Mammary epithelial cell (primary cell): ENCODE measurements at places on chromosomes 3 and 15.

DNA sequence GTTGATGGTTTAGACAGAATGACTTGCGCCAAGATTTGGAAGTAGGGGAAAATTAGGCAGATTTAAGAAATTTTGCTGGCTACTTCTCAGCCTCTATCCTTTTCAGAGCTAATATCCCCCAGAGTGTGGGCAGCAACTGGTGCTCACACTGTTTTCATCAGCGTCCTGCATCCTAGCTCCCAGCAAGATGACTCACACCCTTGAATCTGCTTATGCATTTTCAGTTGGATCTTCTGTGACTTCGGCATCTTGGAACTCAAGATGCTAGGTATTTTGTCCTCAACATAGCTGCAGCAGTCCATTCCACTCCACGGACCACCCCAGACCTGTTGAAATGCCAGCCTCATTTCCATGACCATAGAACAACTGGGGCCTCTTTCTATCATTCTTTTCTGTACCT lies 336.1 kb upstream of the NR2F2 start:
- peak; percentile 6 for DNase-seq

GRCh38 chr3:151278230-151278629 lies at the start of gene P2RY14:
TSS of gene P2RY14 (minus strand) at chr3:151278542. CDS start at chr3:151214316, 64,226 bp downstream.
- DNase-seq: no peak

GRCh38 chr3:146532406-146532805 lies 12.0 kb downstream of the PLSCR1 start:
- DNase-seq: no peak

DNA sequence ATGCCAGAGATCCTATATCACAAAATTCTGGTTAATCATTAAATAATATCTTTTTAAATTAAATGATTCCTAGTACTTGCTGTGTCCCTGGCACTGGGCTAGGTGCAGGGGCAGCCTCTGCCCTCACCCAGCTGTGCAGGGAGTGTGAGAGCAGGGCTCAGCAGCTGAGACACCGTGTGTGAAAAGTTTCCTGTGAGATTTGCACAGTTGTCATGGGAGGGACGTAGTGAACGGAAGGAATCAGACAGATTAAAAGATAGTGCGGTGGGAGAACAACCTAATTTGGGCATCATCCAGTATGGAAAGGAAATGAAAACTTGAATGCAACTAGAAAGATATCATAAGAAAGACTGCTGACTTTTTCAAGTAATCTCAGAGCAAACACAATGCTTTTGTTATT lies 204.1 kb downstream of the SSR3 start:
- no peak for DNase-seq

DNA sequence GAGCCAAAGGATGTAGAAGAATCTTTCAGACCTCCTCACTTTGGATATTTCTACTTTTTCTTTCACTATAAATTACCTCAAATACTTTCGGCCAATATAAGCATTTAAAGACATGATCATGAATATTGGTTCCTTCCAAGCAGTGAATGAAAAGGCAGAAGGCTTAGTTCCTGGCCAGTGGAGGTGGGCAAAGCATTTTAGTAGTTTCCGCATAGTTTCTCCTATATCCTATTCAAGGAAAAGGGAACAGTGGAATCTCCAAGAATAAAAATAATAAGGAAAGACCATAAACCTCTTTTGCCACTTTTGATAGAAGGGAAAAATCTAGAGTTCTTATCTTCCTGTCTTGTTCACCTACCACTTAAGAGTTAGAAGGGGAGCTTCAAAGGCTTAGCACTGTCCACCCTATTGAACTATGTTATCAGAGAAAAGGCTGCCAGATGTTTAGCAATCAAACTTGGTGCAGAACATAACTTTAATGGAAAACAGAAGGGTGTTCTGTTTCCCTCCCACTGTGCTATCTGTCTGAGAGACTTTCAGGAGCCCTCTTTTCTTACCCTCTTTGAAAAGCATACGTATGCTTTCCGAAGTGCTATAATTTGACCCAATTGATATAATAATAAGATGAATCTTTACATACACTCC lies 155.6 kb upstream of the DPH6 start:
- DNase-seq: no peak

GRCh38 chr3:127073941-127074820 lies 91.3 kb downstream of the PLXNA1 start:
- DNase-seq: peak; percentile 66

- no peak for DNase-seq
These were observed 285.2 kb upstream of the ATP10A start for GRCh38 chr15:26148156-26148860.

- DNase-seq: no peak
These were observed 1.8 kb downstream of the YEATS2 start for GRCh38 chr3:183699238-183699947.

GRCh38 chr3:77259694-77260093 lies 219.8 kb downstream of the ROBO2 start:
- DNase-seq: no peak

DNA sequence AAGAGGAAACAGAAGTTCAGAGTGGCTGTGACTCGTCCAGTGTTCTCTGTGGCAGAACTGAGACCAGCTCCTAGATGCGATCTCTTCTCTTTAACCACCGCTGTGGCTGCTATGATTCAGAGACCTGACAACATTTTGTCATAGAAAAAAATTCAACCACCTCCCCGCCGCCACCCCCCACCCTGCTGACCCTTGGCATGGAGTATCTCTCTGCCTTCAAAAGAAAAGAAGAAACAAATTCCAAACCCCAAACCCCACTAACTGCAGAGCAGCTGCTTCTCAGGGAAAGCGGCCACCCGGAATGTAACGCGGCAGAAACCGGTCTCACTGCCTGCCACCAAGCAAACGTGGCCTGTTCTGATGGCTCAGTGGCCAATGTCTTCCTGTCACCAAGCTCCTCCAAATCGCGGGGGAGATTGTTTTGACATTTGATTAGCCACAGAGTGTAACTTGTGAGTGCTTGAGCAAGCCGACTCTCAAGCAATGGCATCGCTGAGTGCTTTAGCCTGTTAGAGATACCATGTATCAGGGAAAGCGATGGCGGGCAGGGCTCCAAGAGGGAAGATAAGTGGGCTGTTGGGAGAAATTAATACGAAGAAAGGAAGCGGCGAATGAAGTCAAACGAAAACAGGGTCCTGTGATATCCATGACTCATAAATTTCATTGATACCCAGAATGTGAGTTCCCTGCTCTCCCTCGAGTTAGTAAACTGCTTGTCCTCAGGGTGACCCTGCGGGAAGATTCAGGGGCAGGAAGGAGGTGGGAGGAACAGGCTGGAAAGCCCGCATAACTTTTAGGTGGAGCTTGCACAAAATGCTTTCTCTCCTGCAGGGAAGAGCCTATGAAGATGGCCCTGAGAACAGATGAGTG lies 44.8 kb upstream of the TLE3 start:
- no peak for DNase-seq

DNA sequence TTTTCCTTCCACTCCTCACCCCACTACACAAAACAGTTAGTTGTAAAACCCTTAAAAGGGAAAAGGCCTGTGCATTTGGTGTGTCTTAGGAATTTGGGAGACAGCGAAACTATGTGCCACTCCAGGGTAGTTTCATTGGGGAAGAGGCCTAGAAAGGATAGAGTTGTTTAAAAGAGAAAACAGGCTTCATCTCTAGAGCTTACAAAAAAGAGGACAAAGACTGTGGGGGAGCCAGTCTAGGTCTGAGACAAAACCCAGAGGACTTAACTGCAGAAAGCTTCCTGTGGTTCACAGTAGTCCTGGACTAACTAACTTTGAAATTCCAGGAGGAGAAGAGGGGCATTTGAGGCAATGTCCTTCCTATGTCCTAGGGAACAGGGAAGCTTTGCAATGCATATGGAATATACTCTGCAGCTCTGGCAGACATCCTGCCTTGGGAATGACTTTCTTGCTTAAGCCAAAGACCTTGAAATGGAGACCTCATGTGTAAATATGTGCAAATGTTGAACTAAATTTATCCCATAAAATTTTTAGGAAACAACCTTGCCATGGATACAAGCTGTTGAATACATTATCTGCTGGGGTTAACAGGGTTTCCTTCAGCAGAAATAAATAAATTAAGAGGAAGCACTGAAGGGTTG lies 159.4 kb downstream of the LSAMP start:
- DNase-seq: no peak

GRCh38 chr15:46946953-46947352 lies 770.4 kb upstream of the SEMA6D start:
- no peak for DNase-seq

- peak; percentile 59 for DNase-seq
These were observed 118.6 kb upstream of the PRICKLE2 start for GRCh38 chr3:64343689-64344430.

DNA sequence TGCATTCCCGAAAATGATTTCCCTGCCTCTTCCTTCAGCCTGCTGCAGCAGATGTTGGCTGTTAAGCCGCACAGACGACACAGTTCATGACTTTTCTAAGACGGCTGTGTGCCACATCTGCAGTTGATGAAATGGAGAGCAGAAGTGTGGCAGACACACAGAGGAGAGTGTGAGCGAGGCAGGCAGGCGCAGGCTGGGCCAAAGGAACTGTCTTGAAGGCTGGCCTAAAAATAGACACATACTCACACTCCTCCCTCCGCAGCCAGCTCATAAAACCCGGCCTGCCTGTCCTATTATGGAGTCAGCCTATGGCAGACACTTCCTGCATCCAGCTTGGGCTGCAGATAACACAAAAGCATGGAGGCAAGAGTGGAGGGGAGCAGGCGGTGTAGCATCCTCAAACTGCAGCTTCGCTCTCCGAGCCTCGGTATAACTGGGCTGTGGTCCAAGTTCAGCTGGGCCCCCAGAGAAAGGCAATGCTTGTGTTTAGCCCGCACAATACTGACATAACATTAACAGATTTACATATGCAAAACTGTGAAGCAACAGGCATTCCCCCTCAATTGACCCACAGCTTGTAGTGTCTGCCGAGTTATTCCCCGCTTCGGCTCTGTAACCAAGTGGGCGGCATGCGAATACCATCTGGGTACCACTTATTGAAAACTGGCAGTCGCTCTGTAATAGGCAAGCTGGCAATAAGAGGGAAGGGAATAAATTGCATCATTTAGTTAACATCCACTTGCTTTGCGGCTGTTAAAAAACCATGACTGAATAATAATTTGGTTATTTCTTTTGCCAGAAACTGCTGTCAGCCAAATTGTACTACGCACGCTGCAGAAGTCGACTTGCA lies 40.8 kb downstream of the FOXP1 start:
- DNase-seq: peak; percentile 65

- no peak for DNase-seq
These were observed 274.5 kb upstream of the POU1F1 start for GRCh38 chr3:87550892-87551291.

- DNase-seq: no peak
These were observed 502.1 kb upstream of the RASGRP1 start for GRCh38 chr15:39066677-39067076.

DNA sequence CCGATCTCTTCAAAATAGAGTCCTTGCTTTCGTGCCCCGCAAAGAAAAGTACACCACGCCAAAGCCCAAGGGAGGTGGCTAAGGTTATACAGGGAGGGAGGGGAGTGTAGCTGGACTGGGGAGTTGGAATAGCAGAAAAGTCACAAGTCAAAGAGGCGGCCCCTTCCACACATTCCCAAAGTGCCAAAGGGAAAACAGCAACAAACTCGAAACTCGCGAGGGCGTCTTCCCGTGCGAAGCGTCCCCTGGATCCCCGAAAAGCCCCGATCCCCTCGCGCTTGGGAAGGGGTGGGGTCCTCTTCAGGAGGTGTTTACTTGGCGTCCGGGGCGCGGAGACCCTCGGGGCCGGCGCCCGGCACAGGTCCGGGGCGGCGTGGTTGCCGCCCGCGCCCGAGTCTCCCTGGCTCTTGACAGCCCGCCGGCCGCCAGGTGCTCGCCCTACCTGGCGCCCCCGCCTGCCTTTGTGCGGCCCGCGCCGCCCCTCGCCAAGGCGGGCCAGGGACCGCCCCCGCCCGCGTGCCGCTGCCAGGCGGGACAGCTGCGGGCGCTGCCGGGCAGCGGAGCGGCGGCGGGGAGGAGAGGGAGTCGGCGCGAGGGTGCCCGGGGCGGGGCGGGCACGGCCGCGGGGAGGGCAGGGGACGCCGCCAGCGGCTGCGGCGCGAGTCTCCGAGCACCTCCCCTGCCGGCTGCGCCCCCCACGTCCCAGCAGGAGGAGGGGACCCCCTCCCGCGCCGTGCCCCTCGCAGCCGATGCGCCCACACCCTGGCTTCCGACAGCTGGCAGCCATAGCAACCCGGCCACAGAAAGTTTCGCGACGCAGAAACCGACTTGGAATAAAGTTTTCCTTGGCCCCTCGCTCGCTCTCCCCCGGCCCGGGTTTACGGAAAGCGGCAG lies 966 bp downstream of the MYO1E start:
- DNase-seq: peak; percentile 66

GRCh38 chr3:172388412-172389078 lies 59.7 kb downstream of the GHSR start:
- no peak for DNase-seq

DNA sequence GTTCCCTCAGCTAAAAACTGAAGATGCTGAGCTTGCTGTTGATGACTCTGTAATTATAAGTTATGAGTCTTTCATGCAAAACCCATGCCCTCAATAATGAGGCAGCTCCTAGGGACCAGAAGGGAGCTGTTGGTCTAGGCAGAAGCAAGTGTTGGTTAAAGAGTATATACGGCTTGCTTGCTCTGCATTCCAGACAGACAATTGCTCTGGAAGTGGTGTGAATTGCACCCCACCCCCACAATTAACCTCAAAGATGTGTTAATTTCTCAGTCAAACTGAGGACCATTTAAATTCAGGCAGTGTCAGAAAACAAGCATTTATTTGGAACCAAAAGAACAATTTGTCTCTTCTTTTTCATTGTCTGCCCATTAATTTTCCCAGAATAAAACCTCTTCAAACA lies 163.5 kb upstream of the EOMES start:
- DNase-seq: no peak

- no peak for DNase-seq
These were observed 14.9 kb downstream of the PRKCD start for GRCh38 chr3:53175613-53176540.

- no peak for DNase-seq
These were observed 226.5 kb upstream of the GPR149 start for GRCh38 chr3:154656486-154656885.

GRCh38 chr3:129462361-129462968 lies 22.4 kb downstream of the IFT122 start:
- no peak for DNase-seq

GRCh38 chr3:44584646-44585501 lies at the start of gene ZNF660:
TSS of gene ZNF660 (plus strand) at chr3:44584964. CDS start at chr3:44594194, 9,230 bp downstream.
- peak; percentile 2 for DNase-seq

GRCh38 chr15:38005953-38006808 lies 71.7 kb downstream of the TMCO5A start:
- no peak for DNase-seq

GRCh38 chr15:69668963-69669362 lies 216.3 kb downstream of the RPLP1 start:
- no peak for DNase-seq

GRCh38 chr15:40843261-40843884 lies 475 bp upstream of the SPINT1 start:
- DNase-seq: peak; percentile 6
